ENCODE measurements at places on chromosomes 11 and 22.
A peak's percentile ranks its signal among the peaks of the same experiment; 100 is the strongest.

GRCh38 chr11:12330485-12331231 is 46.7 kb upstream of the PARVA start:
- H3K4me1 ChIP-seq = peaks cover 3% of the 10 kb centered on the region
- DNase-seq = no peak
- peaks cover 2% of the 10 kb centered on the region for H3K36me3 ChIP-seq

- DNase-seq = no peak
- H3K27me3 ChIP-seq = no peaks in the 10 kb centered on the region
- no peak overlapping the region for H3K4me3 ChIP-seq
- H3K4me1 ChIP-seq = no peaks in the 10 kb centered on the region
Measured at GRCh38 chr11:65151331-65151899, 17.1 kb upstream of the SYVN1 start.

DNA sequence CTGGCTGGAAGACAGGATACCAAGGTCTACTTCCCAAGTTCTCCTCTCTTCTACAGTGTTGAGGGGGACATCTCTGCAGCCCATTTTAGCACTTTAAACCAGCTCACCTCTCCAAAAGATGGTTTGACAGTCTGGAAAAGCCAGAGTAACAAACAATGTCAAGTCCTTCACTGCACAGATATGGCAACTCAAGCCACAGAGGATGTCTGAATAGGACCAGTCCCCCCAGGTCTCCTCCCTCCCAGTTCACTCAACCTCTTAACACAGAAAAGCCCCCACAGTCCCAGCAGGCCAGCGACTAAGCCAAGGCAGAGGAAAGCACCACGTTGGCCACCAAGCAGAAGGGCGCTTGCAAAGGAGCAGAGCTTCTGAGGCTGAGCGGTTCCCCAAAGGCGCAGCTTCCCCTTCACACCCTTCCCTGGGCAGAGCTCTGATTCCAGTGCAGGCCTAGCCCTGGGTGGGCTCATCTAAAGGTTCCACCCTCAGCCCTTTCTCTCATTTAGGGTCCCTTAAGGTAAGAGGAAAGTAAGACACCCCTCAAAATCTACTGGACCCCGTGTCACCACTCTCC is 62.7 kb downstream of the PAK1 start:
- H3K27me3 ChIP-seq = no peaks in the 10 kb centered on the region
- peaks cover 6% of the 10 kb centered on the region for H3K36me3 ChIP-seq
- H3K27ac ChIP-seq = peak overlapping the region; percentile 79

- H3K4me3 ChIP-seq = no peak overlapping the region
- no peak for DNase-seq
- peak overlapping the region; percentile 25 for H3K27ac ChIP-seq
- H3K27me3 ChIP-seq = no peaks in the 10 kb centered on the region
Measured at GRCh38 chr22:29994943-29995342, 85.3 kb upstream of the HORMAD2 start.

- DNase-seq = peak; percentile 52
- no peaks in the 10 kb centered on the region for H3K27me3 ChIP-seq
Measured at GRCh38 chr22:30309951-30310741, 16.6 kb downstream of the TBC1D10A start.

DNA sequence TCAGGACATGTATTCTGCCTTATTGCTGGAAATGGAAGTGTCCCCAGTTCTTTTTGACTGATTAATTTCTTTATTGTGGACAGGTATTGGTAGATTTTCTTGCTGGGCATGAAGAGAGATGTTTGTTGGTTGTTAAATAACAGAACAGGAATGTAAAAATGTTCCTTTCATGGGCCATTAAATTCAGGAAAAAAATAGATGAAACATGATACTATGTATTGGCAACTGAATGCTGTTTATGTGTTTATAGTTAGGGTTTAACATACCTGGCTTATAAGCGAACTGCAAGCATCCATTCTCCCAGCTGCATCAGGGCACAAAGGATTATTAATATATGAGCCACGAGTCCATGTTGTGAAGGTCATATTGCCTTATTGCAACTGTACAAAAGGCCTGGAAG is 368.5 kb downstream of the NELL1 start:
- no peaks in the 10 kb centered on the region for H3K36me3 ChIP-seq
- H3K4me1 ChIP-seq = no peaks in the 10 kb centered on the region
- H3K4me3 ChIP-seq = no peak overlapping the region

GRCh38 chr11:61739413-61739812 is 13.0 kb upstream of the MYRF start:
- H3K27ac ChIP-seq = no peak overlapping the region
- no peaks in the 10 kb centered on the region for H3K36me3 ChIP-seq
- no peak overlapping the region for H3K4me3 ChIP-seq
- H3K4me1 ChIP-seq = no peaks in the 10 kb centered on the region
- H3K27me3 ChIP-seq = no peaks in the 10 kb centered on the region

DNA sequence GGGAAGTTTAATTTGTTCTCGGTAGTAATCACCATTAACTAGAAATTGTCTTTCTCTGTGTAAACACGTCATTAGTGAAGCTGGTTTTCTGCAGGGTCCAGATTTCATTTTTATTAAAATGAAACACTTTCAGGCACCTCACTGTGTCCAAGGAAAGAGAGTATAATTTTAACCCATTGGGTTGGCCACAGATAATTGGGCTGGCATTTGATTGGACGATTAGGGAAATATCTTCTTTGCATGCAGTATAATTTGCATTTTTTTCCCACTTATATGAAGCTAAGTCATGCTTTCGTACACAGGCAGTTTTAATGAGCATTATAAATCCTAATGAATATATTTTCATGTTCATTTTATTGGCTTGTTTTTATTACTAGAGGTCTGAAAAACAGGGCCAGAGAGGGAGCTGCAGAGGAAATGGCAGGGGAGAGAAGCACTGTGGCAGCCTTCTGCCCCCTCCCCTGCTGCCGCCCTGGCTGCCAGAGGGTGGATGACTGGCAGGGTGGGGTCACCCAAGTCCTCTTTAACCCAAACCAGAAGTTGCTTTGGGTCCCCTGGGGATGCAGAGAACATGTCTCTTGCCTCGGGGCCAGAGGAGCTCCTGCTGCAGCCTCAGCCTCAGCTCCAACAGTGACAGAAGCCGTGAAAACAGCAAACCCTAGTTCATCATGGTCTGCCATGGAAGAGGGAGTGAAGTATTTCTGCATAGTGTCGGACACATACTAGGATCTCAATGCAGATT is 93.9 kb downstream of the PKNOX2 start:
- no peak overlapping the region for H3K27ac ChIP-seq
- peaks cover 24% of the 10 kb centered on the region for H3K27me3 ChIP-seq
- DNase-seq = no peak
- no peak overlapping the region for H3K4me3 ChIP-seq

DNA sequence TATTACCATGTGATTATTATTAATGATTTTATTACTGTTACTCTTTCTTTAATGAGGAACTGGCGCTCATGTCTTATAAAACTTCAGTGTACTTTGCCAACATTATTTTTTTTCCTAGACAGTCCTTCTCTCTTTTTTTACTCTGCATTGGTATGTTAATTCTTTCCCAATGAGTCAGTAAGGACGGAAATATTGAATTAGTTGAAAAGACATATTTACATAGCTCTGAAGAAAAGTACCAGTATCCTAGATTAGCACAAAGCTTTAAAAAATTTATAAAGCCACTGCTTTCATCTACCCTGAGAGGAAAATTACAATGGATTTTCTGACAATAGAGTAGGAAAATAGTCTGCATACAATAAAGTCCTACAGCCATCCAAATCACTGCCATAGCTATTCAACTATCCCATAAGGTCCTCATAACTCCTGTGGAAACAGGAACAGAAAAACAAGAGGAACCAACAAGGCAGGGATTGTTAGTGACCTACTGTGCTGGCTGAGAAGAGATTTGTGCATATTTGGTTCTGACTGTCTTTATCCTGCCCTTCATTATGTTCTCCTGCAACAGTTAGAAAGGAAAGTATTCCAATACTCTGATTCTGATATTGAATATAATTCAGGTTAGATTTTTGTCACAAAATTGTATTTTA is 314.4 kb downstream of the AASDHPPT start:
- H3K27me3 ChIP-seq = no peaks in the 10 kb centered on the region
- no peaks in the 10 kb centered on the region for H3K4me1 ChIP-seq
- no peak overlapping the region for H3K27ac ChIP-seq
- no peak for DNase-seq
- H3K36me3 ChIP-seq = no peaks in the 10 kb centered on the region

DNA sequence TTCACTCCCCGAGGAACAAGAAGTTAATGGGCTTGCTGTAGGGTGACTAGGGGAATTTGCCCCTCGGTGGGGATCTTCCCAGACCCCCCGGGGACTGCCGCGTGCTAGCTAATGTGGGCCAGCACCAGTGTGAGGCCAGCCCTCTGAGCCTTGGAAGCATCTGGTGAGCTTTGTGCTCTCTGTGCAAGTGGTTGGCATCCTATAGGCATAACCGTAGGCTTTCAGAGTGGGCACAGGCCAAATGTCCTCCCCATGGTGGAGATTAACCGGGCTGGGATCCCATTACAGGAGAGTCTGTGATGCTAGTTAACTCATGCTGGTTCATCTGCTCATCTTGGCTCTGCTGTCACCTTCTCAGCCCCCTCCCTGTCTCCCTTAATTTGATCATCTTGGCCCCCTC is 125.7 kb downstream of the TRIM29 start:
- peaks cover 38% of the 10 kb centered on the region for H3K27me3 ChIP-seq
- H3K4me3 ChIP-seq = no peak overlapping the region
- H3K27ac ChIP-seq = no peak overlapping the region
- DNase-seq = no peak
- H3K4me1 ChIP-seq = no peaks in the 10 kb centered on the region

- H3K36me3 ChIP-seq = no peaks in the 10 kb centered on the region
- no peak for DNase-seq
- no peak overlapping the region for H3K4me3 ChIP-seq
- no peak overlapping the region for H3K27ac ChIP-seq
Measured at GRCh38 chr11:17744151-17744940, 9.8 kb downstream of the KCNC1 start.

GRCh38 chr11:75453916-75454655 is 21.1 kb upstream of the KLHL35 start:
- no peak overlapping the region for H3K27ac ChIP-seq
- peaks cover 1% of the 10 kb centered on the region for H3K36me3 ChIP-seq
- no peaks in the 10 kb centered on the region for H3K4me1 ChIP-seq
- H3K27me3 ChIP-seq = no peaks in the 10 kb centered on the region
- DNase-seq = no peak
- H3K4me3 ChIP-seq = no peak overlapping the region

GRCh38 chr11:83611031-83611430 is 324.9 kb upstream of the CCDC90B start:
- no peaks in the 10 kb centered on the region for H3K36me3 ChIP-seq
- no peak overlapping the region for H3K4me3 ChIP-seq
- peaks cover 2% of the 10 kb centered on the region for H3K27me3 ChIP-seq
- no peaks in the 10 kb centered on the region for H3K4me1 ChIP-seq
- no peak for DNase-seq

DNA sequence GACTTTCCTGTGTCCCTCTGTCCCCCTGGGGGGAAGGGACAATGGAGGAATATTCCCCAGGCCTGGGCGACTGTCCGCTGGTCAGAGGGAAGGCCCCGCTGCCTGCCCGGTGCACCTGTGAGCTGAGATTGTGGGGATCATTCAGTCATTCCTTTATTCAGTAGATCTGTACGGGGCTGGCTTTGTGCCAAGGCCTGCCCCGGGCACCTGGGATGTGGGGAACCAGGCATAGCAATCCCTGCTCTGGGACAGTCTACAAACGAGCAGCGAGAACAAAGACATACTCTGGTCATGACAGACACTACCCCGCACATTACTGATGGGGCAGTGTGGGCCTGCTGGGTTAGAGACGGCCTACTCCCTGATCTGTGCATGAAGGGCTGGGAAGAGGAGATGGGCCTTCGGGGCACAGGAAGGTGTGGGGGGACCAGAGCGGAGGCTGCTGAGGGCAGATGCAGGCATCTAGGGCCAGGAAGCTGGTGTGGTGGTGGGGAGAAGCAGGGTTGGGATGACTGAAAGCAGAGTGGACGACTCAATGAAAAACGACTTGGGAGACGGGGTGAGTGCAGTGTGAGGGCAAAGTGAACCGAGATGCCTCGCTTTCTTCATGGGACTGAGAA is 1.8 kb upstream of the MYO7A start:
- peaks cover 5% of the 10 kb centered on the region for H3K4me1 ChIP-seq
- peaks cover 4% of the 10 kb centered on the region for H3K27me3 ChIP-seq
- no peak for DNase-seq
- no peak overlapping the region for H3K27ac ChIP-seq

- no peak overlapping the region for H3K4me3 ChIP-seq
- no peaks in the 10 kb centered on the region for H3K27me3 ChIP-seq
- H3K4me1 ChIP-seq = no peaks in the 10 kb centered on the region
- DNase-seq = no peak
- H3K27ac ChIP-seq = no peak overlapping the region
- H3K36me3 ChIP-seq = no peaks in the 10 kb centered on the region
Measured at GRCh38 chr11:122046846-122047245, 69.2 kb downstream of the BLID start.

GRCh38 chr22:29689880-29690213 is 30.0 kb upstream of the CABP7 start:
- no peak overlapping the region for H3K27ac ChIP-seq
- DNase-seq = peak; percentile 37
- H3K4me3 ChIP-seq = no peak overlapping the region
- H3K36me3 ChIP-seq = peaks cover 7% of the 10 kb centered on the region
- H3K4me1 ChIP-seq = no peaks in the 10 kb centered on the region
- no peaks in the 10 kb centered on the region for H3K27me3 ChIP-seq

GRCh38 chr22:47065756-47066615 is 303.5 kb downstream of the TBC1D22A start:
- no peak for DNase-seq
- H3K27ac ChIP-seq = no peak overlapping the region
- H3K27me3 ChIP-seq = no peaks in the 10 kb centered on the region
- peaks cover 16% of the 10 kb centered on the region for H3K36me3 ChIP-seq
- no peak overlapping the region for H3K4me3 ChIP-seq

GRCh38 chr11:44607319-44607962 is 42.0 kb downstream of the CD82 start:
- peak; percentile 52 for DNase-seq
- peaks cover 79% of the 10 kb centered on the region for H3K36me3 ChIP-seq
- H3K4me3 ChIP-seq = no peak overlapping the region
- peak overlapping the region; percentile 89 for H3K27ac ChIP-seq
- no peaks in the 10 kb centered on the region for H3K27me3 ChIP-seq

GRCh38 chr22:39777716-39778454 is 115.7 kb downstream of the ENTHD1 start:
- peaks cover 17% of the 10 kb centered on the region for H3K4me1 ChIP-seq
- H3K27ac ChIP-seq = no peak overlapping the region
- no peaks in the 10 kb centered on the region for H3K27me3 ChIP-seq
- no peak for DNase-seq

GRCh38 chr11:70050243-70050642 is 27.9 kb upstream of the ANO1 start:
- no peaks in the 10 kb centered on the region for H3K4me1 ChIP-seq
- H3K27ac ChIP-seq = no peak overlapping the region
- no peak overlapping the region for H3K4me3 ChIP-seq
- no peak for DNase-seq
- H3K27me3 ChIP-seq = peaks cover 28% of the 10 kb centered on the region
- no peaks in the 10 kb centered on the region for H3K36me3 ChIP-seq

DNA sequence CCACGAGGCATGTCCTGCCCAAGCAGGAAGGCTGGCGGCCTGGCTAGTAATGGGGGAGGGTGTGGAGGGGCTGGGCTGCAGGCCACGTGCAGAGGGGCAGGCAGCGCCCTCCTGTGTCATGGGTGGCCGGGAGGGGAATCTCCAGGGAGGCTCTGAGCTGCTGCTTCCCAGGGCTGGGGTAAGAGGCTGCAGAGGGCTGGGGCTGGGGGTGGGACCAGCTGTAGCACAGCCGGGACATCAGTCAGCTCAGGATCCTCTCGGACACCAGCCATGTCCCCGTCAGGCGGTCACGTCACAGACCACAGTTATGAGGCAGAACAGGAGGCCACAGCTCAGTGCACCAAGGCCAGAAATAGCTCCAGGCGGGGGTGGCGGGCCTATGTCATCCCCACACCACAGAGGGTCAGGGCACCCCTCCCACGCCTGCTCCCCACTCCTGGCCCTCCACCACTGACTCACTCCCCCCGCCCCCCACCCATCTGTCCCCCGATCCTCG is 21.1 kb downstream of the RTN4R start:
- no peaks in the 10 kb centered on the region for H3K27me3 ChIP-seq
- H3K36me3 ChIP-seq = no peaks in the 10 kb centered on the region
- no peak overlapping the region for H3K4me3 ChIP-seq
- DNase-seq = no peak
- peaks cover 36% of the 10 kb centered on the region for H3K4me1 ChIP-seq

Measured in activated CD8-positive, alpha-beta T cell treated with anti-CD3 and anti-CD28 coated beads for 36 hours (primary cell).